Esophagus muscularis mucosa (tissue), 4 donors: ENCODE measurements at places on chromosomes 4 and X. TPM values are rescaled to one million over a fixed set of nuclear protein-coding genes. Genes with fewer than 3 reads are reported as not detected.

Gene PLK4
- total RNA-seq, result 1.7 TPM

Gene NPY2R
- not detected for total RNA-seq

Gene DMP1
- not detected for total RNA-seq

Gene MGST2
- total RNA-seq, result 37.7 TPM

Gene F8A3
- 6.6 TPM for total RNA-seq

Gene HTN1
- not detected for total RNA-seq

Gene TTC29
- total RNA-seq, result not detected

Gene USP17L13
- total RNA-seq, result not detected

Gene ADH1B
- total RNA-seq, result 359 TPM

Gene CHIC1
- 10.8 TPM for total RNA-seq

DNA sequence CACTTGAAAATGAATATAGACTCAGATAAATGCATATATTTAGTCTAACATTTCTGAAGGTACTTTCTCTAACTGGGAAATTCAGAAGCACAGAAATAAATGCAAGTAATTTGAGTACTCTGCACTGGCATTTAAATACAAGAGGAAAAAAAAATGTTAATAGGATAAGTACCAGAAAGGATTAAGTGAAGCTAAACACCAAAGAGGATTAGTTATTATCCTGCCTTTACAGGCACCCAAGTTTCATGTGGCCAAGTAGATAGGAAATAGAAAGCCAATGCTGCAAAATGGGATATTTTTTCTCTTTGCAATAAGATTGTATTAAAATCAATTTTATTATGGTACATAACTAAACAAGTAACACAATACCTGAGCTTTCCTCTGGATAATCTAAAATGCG, 762.5 kb downstream of the PCDH7 start:
- no peak overlapping the region for H3K27ac ChIP-seq
- no peaks in the 10 kb centered on the region for H3K4me1 ChIP-seq
- no peaks in the 10 kb centered on the region for H3K27me3 ChIP-seq
- DNase-seq, result no peak
- H3K4me3 ChIP-seq, result no peak overlapping the region

DNA sequence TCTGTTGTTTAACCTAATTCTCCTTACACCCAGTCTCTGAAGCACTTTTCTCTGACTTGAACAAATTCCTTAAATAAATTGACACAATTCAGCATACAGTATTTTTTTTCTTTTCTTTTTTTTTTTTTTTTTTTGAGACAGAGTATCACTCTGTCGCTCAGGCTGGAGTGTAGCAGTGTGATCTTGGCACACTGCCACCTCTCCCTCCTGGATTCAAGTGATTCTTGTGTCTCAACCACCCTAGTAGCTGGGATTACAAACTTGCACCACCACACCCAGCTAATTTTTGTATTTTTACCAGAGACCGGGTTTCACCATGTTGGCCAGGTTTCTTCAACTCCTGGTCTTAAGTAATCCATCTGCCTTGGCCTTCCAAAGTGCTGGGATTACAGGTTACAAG, 1498.1 kb upstream of the PCDH10 start:
- no peaks in the 10 kb centered on the region for H3K4me1 ChIP-seq
- no peak for DNase-seq
- H3K36me3 ChIP-seq, result no peaks in the 10 kb centered on the region
- H3K27me3 ChIP-seq, result no peaks in the 10 kb centered on the region
- no peak overlapping the region for H3K4me3 ChIP-seq

- no peak overlapping the region for H3K4me3 ChIP-seq
- no peak for DNase-seq
- H3K4me1 ChIP-seq, result no peaks in the 10 kb centered on the region
- H3K27me3 ChIP-seq, result no peaks in the 10 kb centered on the region
- H3K27ac ChIP-seq, result no peak overlapping the region
These were observed 78.2 kb downstream of the SH3BGRL start for GRCh38 chrX:81280148-81280547.

- H3K4me1 ChIP-seq, result no peaks in the 10 kb centered on the region
- H3K4me3 ChIP-seq, result no peak overlapping the region
- H3K27me3 ChIP-seq, result no peaks in the 10 kb centered on the region
- H3K36me3 ChIP-seq, result no peaks in the 10 kb centered on the region
- no peak overlapping the region for H3K27ac ChIP-seq
These were observed 9.4 kb downstream of the ATP2B3 start for GRCh38 chrX:153526801-153527200.

DNA sequence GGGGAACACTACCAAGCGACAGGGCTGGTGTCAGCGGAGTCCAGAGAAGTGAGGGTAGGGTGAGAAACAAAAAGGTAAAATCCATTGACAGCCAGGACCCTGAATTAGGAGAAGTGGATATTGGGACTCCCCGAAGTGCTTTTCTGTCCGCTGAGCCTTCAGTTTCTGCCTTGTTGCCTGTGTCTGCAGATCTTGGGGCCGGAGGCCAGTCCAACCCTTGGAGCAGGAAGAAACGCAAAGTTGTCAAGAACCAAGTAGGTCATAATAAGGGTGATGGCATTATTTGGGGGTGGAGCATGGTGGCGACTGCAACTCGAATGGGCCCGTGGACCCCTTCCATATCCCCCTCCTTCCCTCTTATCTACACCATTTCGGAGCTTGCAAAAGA, 1.0 kb downstream of the ARMCX1 start:
- no peaks in the 10 kb centered on the region for H3K27me3 ChIP-seq
- peaks cover 10% of the 10 kb centered on the region for H3K4me1 ChIP-seq
- DNase-seq, result no peak
- peaks cover 13% of the 10 kb centered on the region for H3K36me3 ChIP-seq
- H3K27ac ChIP-seq, result peak overlapping the region; percentile 88

- no peak overlapping the region for H3K27ac ChIP-seq
- no peak overlapping the region for H3K4me3 ChIP-seq
- H3K36me3 ChIP-seq, result no peaks in the 10 kb centered on the region
- no peaks in the 10 kb centered on the region for H3K4me1 ChIP-seq
- no peak for DNase-seq
- no peaks in the 10 kb centered on the region for H3K27me3 ChIP-seq
These were observed 227.0 kb downstream of the TENM3 start for GRCh38 chr4:182470215-182470614.

GRCh38 chrX:20802036-20802435, 535.3 kb upstream of the RPS6KA3 start:
- H3K27me3 ChIP-seq, result no peaks in the 10 kb centered on the region
- no peaks in the 10 kb centered on the region for H3K4me1 ChIP-seq
- no peak for DNase-seq

DNA sequence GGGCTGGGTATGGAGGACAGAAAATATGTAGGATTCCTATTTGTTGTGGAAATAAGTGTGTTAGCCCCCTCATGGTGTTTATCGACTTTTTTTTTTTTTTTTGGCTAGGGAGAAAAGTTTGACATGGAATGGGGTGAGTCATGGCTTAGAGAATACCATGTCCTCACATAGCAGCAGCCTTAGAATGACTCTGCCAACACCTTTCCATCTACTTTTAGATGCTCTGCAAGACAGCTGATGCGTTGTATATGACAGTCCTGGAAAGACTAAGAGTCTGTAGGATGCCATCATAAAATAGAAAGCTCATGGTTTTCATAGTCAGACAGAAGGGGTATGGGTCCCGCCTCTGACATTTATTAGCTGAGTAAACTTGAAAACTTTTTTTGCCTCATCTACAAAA, 37.7 kb downstream of the MTTP start:
- H3K27me3 ChIP-seq, result no peaks in the 10 kb centered on the region
- no peak overlapping the region for H3K4me3 ChIP-seq
- H3K27ac ChIP-seq, result no peak overlapping the region
- DNase-seq, result no peak
- no peaks in the 10 kb centered on the region for H3K36me3 ChIP-seq
- H3K4me1 ChIP-seq, result peaks cover 41% of the 10 kb centered on the region

GRCh38 chr4:48742412-48742811, 37.7 kb downstream of the FRYL start:
- no peak for DNase-seq
- no peaks in the 10 kb centered on the region for H3K36me3 ChIP-seq
- H3K4me1 ChIP-seq, result peaks cover 15% of the 10 kb centered on the region
- no peak overlapping the region for H3K27ac ChIP-seq

DNA sequence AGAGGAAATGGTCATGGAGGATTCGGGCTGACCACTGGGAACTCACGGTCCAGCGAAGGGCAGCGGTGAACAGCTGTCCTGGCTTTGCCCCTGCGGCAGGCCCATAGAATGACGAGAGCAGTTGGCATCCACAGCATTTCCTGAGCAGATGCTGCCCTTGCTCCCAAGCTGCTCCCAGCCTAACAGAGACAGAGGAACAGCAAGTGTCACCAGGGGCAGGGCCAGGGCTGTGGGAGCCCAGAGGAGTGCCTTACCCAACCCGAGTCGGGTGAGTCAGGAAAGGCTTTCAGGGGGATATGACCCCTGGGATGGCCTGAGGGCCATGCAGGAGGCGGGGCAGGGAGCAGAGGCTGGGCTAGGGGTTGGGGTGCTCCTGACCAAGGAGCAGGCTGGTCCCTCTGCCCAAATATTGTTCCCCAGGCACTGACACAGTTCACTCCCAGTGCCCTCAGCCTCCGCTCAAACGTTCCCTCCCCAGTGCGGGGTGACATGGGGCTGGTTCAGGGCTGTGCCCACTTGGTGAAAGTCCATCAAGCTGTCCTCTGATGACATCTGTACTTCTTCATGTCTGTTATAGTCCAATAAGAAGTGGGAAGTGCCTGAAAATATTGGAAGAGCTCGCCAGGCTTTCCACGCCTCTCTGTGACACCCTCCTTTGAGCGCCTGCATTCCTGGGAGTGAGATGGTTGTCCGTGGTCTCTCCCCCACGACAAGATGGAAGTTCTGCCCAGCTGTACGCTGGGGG, 64.7 kb upstream of the GPR78 start:
- no peaks in the 10 kb centered on the region for H3K4me1 ChIP-seq
- H3K36me3 ChIP-seq, result no peaks in the 10 kb centered on the region
- H3K27me3 ChIP-seq, result no peaks in the 10 kb centered on the region
- no peak overlapping the region for H3K4me3 ChIP-seq

DNA sequence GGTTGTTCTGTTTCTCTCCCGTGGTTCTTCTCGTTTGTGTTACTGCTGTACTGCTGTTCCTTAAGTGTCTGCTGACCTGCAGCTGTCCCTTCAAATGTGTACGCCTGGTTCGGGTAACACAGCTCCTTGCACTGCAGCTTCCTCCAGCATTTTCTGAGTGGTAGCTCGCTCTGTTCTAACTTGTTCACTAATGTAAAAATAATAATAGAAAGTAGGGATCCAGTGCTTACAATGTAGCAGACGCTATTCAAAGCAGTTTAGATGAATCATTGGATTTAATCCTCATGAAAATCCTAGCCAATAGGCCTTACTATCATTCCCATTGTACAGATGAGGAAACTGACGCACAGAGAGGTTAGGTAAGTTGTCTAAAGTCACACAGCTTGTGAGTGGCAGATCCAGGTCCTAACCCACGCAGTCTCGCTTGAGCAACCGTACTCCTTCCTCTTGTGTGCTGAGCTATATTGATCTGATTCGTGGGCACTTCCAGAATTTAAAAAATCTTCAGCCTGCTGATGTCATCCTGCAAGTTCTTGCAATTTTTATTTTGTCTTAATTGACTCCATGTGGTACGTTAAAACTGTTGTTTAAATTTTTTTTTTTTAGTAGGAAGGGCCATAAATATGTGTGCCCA, 448.2 kb upstream of the FAT1 start:
- DNase-seq, result no peak
- H3K27me3 ChIP-seq, result no peaks in the 10 kb centered on the region
- H3K4me1 ChIP-seq, result no peaks in the 10 kb centered on the region
- no peak overlapping the region for H3K27ac ChIP-seq
- no peaks in the 10 kb centered on the region for H3K36me3 ChIP-seq

DNA sequence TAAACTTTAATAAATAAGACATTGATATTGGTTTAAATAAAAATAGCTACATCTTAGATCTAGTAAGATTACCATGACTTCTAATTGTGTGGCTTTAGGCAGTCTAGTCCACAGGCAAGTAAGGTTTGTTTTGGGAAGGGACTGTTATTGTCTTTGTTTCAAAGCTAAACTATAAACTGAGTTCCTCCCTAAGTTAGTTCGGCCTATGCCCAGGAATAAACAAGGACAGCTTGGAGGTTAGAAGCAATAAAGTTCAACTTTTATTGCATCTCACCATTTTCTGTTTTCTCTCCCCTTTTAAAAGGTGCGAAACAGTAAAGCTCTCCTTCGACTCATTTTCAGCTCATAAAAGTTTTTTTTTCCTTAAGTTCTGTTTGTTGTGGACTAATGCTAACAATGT, 70.4 kb upstream of the S100G start:
- no peaks in the 10 kb centered on the region for H3K36me3 ChIP-seq
- DNase-seq, result no peak
- H3K4me3 ChIP-seq, result no peak overlapping the region
- no peak overlapping the region for H3K27ac ChIP-seq
- H3K4me1 ChIP-seq, result no peaks in the 10 kb centered on the region
- no peaks in the 10 kb centered on the region for H3K27me3 ChIP-seq

DNA sequence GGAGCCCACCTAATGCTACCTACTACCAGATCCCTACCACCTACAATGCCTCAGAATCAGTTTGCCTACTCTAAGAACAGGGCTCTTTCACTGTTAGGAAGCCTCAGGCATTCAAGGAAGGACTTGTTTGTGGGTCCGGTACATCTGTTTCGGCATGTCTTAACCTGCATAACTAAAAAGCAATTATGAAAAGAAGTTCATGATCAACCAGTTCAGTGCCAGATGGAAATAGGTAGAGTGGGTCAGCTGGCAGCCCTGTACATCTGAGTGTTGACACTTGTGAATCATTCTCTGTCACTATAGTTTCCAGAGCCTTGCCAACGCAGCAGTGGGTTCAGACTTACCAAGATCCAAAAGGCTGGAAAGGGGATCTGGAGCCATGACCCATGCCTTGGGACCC, 3.3 kb downstream of the TMEM185A start:
- H3K4me1 ChIP-seq, result peaks cover 30% of the 10 kb centered on the region
- H3K4me3 ChIP-seq, result no peak overlapping the region
- H3K36me3 ChIP-seq, result no peaks in the 10 kb centered on the region
- H3K27ac ChIP-seq, result no peak overlapping the region

DNA sequence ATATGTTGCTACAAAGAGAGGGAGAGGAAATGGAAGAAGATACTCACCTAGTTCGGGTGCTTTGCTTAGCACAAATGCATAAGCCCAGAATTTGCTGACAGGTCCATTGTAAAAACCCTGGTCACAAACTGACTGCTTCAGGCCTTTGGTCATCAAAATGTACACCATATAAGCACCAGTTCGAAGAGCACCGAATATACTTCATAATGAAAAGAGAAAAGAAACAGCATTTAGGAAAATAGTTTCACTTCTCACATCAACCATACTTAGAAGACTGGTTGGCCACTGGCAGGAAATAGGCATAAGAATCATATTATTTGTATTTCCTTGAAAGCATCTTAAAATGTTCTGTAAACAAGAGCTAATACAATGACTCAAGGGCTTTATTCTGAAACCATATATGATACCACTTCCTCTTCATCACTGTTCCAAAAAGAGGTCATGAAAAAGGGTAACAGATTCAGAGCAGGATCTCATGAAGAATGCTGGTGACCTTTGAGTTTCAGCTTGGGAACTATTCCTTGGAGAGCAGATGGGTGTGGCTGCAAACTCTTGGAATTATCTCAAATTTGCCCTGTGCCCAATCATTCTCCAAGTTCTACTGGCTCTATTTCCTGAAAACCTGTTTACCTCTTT, 138.7 kb downstream of the ELOVL6 start:
- no peak overlapping the region for H3K4me3 ChIP-seq
- no peak for DNase-seq
- no peak overlapping the region for H3K27ac ChIP-seq
- no peaks in the 10 kb centered on the region for H3K27me3 ChIP-seq
- no peaks in the 10 kb centered on the region for H3K36me3 ChIP-seq
- H3K4me1 ChIP-seq, result no peaks in the 10 kb centered on the region

- H3K4me3 ChIP-seq, result no peak overlapping the region
- no peak for DNase-seq
- no peak overlapping the region for H3K27ac ChIP-seq
- no peaks in the 10 kb centered on the region for H3K4me1 ChIP-seq
- H3K36me3 ChIP-seq, result no peaks in the 10 kb centered on the region
- H3K27me3 ChIP-seq, result no peaks in the 10 kb centered on the region
These were observed 272.8 kb upstream of the EPHA5 start for GRCh38 chr4:65943076-65943475.
